ENCODE measurements at places on chromosomes 5 and 9. TPM values are rescaled to one million over a fixed set of nuclear protein-coding genes. Genes with fewer than 3 reads are reported as not detected.

GRCh38 chr9:120587328-120587727, 7.4 kb upstream of the CDK5RAP2 start:
- no peak for DNase-seq

DNA sequence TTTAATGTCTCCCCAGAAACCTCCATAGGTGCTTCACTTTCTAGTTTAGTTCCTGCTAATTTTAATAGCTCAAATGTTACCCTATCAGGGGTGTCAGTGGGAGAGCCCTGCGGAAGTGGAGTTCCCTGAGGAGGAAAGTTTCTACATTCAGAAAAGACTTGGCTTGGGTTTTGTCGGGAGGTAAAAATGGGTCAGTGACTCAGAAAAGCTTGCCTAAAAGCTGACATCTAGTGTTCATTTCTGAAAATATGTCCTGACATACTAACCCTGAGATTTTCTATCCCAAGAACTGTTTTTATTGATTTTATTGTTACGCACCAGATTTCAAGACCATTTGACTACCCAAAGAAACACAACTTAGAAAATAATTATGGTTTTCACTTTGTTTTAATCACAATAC, 40.9 kb upstream of the GLDC start:
- no peak for DNase-seq

- no peak for DNase-seq
Observed at GRCh38 chr5:126864042-126864688, 87.2 kb downstream of the LMNB1 start.

DNA sequence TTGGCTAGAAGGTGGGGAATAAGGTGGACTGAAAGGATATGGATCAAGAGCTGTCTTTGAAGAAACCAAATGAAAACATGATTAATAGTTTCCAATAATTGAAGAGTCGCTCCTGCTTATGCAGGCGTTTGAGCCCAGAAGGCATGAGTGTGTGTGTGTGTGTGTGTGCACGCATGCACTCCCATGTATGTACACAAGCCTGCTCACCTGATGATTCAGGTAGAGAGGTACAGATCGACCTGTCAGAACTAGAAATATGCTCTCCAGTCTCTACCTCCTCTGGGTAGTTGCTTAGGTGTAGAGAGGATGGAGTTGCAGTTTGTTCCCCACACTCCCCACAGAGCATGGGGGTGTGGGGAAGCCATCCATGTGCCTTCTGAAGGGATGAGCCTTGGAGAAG, 1.1 kb upstream of the FGF1 start:
- peak; percentile 50 for DNase-seq

- DNase-seq: no peak
Observed at GRCh38 chr5:33894566-33894965, 2.8 kb upstream of the ADAMTS12 start.

DNA sequence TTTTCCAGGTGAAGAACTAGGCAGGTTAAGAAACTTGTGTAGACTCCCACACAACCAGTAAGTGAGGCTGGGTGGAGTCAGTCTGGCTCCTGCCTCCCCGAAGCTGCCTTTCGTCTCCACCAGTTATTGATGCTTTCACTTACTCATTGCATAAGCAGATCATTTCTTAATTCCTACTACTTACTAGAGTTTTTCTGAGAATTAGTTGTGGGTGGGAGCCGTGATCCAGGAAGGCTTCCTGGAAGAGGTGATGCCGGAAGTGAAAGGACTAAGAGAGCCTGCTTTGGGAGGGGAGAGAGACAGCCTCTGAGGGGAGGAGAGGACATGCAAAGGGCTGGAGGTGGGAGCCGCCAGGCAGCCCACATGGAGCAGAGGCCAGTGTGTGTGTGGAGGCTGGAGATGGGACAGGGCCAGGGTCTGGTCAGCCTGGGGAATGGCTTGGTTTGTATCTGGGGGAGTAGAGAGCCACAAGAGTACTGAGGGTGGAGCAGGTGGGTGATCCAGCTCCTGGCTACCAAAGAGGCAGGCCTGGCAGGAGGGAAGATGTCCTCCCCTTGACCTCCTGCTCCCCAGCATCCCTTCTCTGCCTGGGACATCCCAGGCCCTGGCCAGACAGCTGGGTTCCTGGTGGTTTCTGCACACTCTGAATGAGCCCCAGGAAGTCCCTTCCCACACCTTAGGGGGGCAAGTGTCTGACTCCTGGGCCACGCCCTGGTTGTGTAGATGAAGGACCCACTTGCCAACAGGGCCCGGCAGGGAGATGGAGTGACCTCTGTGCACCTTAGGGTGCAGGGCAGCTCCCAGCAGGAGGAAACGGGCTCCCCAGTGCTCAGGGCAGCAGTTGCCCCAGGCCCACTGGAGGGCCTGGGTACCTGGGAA, 12.2 kb upstream of the CARD19 start:
- DNase-seq: peak; percentile 52

The MRRF gene
- 45.3 TPM for total RNA-seq

- DNase-seq: no peak
Observed at GRCh38 chr5:178668579-178668978, 41.7 kb upstream of the CLK4 start.

The TMEFF1 gene
- not detected for total RNA-seq

GRCh38 chr9:90189306-90189705, 453.3 kb downstream of the DIRAS2 start:
- DNase-seq: no peak

GRCh38 chr9:137479892-137480685, 21.0 kb upstream of the NSMF start:
- DNase-seq: no peak

The STK32A gene
- total RNA-seq: 9.6 TPM

The SPATA31C1 gene
- total RNA-seq: not detected

The AGXT2 gene
- not detected for total RNA-seq

DNA sequence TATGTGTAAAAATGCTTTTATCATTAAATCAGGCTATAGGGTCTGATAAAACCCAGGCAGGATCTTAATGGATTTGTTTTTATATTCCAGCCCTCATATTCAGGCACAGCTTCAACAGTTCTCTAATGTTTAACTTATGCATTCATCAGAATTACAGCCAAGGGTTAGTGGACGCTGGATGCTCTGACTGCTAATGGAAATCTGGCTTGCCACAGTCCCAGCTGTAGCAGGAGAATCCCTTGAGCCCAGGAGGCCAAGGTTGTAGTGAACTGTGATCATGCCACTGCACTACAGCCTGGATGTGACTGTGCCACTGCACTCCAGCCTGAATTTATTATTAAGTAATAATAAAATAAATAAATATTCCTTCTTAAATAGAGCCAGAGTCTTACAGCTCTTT, 98.0 kb downstream of the SLC25A46 start:
- DNase-seq: no peak

GRCh38 chr9:22528485-22528884, 81.9 kb downstream of the DMRTA1 start:
- no peak for DNase-seq

GRCh38 chr5:76401801-76402250, 1.3 kb upstream of the IQGAP2 start:
- DNase-seq: no peak

DNA sequence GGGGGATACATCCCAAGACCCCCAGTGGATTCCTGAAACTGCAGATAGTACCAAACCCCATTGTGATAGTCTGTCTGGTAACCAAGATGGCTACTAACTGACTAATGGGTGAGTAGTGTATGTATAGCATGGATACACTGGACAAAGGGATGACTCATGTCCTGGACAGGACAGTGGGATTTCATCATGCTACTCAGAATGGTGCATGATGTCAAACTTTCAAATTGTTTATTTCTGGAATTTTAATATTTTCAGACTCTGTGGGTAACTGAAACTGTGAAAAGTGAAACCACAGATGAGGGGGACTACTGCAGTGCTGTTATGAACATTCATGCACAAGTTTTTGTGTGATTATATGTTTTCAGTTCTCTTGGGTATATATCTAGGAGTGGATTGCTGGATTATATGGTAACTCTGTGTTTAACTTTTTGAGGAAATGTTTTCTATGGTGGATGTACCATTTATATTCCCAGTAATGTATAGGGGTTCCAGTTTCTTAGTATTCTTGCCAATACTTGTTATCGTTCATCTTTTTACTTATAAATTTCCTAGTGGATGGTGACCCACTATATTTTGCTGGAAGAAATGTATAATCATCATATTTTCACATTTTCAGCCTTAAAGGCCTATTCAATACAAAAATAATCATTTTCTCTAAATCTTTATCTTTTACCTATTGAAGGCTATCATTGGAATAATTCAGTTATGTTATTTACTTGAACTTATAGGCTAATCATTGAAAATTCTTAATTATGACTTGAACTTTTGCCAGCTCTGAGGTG, 140.9 kb downstream of the NR3C1 start:
- no peak for DNase-seq

- DNase-seq: no peak
Observed at GRCh38 chr9:68978066-68978465, 35.8 kb downstream of the PRKACG start.

DNA sequence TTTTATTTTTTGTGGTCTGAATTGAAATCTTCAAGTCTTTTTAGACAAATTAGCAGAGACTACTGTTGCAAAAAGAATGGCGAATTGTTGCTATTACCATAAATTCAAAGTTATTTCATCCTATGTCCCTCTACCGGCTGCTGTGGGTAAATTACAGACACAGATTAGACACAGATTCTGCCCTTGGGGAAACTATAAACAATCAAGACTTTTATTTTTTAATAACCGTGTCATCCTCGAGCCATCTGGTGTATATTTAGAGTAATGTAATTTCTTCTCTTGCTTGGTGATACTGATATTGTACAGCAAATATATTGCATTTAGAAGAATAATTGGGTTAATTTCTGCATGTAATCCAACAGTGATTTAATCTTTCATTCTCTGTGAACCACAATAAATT, 228.0 kb upstream of the ADAMTSL1 start:
- DNase-seq: no peak

DNA sequence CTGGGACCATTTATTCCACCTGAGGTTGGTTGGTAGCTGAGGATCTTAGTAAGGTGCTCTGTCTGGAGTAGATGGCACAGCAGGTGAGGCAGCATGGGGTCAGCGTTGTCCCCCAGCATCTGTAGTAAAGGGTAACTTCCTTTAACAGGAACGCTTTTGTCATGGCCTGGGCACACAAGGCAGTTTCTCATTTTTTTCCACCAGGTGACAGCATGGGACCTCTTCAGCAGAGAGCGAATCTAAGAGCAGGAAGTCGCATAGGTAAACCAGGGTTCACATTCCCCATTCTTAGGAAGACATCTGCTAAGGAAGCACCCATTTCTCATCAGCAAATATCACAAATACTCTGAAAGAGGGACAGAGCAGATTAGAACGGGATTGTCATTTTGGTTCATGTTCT, 56.5 kb downstream of the GPR107 start:
- no peak for DNase-seq

- no peak for DNase-seq
Observed at GRCh38 chr5:17620627-17621026, 10.4 kb downstream of the TAF11L12 start.
